Caki2 (cell line): ENCODE measurements at places on chromosomes 7 and 10. TPM values are rescaled to one million over a fixed set of nuclear protein-coding genes. Genes with fewer than 3 reads are reported as not detected.

GRCh38 chr10:82089327-82089726 is 214.3 kb downstream of the NRG3 start:
- peak; percentile 4 for DNase-seq

GRCh38 chr10:1395481-1396296 is 339.5 kb downstream of the WDR37 start:
- DNase-seq = no peak

DNA sequence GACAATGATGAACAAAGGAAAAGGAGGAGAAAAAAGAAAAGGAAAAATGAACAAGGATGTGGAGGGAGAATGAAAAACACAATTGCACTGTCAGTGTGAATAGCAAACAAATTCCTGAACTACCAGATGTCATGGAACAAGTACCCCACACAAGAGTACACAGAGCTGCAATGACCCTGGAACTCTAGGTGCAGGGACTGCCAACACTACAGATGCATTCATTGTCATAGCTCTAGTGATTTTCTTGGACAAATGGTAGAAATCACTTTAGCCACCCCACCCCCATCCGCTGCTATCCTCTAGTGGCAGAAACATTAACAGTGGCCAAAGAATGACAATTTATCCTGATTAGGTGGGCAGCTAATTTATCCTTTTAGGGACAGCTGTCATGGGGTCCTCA is 3.1 kb downstream of the RNF133 start:
- no peak for DNase-seq

DNA sequence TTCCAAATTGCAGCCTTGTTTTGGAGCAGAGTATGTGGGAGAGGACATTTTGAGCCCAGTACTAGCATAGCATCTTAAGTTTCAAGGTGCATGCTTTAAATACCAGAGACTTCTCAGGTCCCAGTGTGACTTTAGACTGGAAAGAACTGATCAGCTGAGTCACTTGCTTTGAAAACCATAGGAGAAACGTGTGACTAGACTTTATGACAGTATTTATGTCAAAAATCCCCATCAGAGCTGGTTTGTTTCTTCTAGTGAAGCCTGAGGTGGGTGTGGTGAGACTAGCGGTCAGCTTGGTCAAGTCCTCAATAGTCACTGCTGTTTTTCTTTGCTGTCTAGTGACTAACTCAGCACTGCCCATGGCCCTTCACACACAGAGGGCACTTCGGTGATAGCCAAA is 724.2 kb downstream of the GATA3 start:
- DNase-seq = peak; percentile 96

- DNase-seq = no peak
Measured at GRCh38 chr10:114511881-114512280, 107.6 kb upstream of the AFAP1L2 start.

DNA sequence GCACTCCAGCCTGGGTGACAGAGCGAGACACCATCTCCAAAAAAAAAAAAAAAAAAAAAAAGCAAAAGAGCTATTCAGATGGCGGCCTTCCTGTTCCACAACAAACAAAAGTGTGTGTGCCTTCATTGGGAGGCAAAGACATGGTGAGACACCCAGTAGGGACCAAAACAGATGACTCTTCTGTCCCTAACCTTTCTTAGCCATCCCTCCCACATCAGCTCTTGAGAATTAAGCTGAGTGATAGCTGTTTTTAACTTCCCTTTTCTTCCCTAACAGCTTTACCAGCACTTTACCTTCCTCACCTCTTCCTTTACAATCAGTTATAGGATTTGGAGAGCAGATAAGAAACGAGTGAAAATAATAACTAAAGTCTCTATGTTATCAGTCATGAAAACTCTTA is 48.2 kb downstream of the ARMH3 start:
- DNase-seq = no peak

ST8SIA6 gene
- not detected in 2 replicates for total RNA-seq

GRCh38 chr10:86281396-86281795 is 85.2 kb downstream of the GRID1 start:
- DNase-seq = no peak

GRCh38 chr10:102802920-102803534 is 34.2 kb downstream of the CYP17A1 start:
- DNase-seq = peak; percentile 35

IGF2BP3 gene
- total RNA-seq = 68.3 and 72.6 TPM in 2 replicates

EPDR1 gene
- 250 and 305 TPM in 2 replicates for total RNA-seq

- no peak for DNase-seq
Measured at GRCh38 chr10:59907537-59907917, 1.2 kb upstream of the CCDC6 start.

- no peak for DNase-seq
Measured at GRCh38 chr7:12369756-12370155, 33.9 kb downstream of the VWDE start.

TAS2R4 gene
- not detected in 2 replicates for total RNA-seq

DNA sequence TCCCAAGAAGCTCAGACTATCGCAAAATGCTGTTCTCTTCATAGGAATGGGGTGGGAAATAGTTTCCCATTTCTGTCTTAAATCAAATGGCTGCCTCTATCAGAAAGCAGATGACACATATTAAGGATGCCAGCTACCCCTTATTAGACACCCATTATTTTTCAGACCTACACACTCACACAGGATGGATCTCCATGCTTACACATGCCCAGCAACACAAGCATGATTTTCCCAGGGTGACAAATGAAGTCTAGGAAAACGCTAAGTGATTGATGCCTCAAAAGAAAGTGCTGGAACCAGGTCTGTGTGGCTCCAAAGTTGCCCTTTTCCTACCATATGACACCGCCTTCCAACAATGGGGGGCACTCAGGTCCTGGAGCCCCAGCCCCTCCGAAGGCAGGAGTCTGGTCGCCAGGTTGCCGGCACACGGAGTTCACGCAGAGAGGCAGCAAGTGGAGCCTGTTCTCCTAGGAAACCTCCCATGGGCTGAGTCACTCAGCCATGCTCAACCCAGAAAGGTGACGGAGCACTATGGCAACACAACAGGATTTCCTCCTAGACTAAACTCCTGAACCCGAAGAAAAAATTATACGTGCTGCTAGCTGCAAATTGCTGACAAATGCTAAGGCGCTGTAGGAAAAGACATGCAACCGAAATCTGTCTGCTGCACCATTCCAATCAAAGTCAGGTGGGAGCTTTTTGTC is 19.8 kb downstream of the VOPP1 start:
- DNase-seq = peak; percentile 89

GRCh38 chr7:18508443-18509427 is 13.2 kb downstream of the HDAC9 start:
- peak; percentile 94 for DNase-seq

GRCh38 chr10:18312374-18313139 is 172.3 kb downstream of the CACNB2 start:
- peak; percentile 19 for DNase-seq

GRCh38 chr10:3712707-3713106 is 72.3 kb downstream of the KLF6 start:
- DNase-seq = no peak

GRCh38 chr7:16637379-16637778 is 8.2 kb downstream of the ANKMY2 start:
- no peak for DNase-seq

MRLN gene
- total RNA-seq = not detected in 2 replicates

ANXA8 gene
- total RNA-seq = 0.68 and 0.72 TPM in 2 replicates

- DNase-seq = no peak
Measured at GRCh38 chr7:39043531-39043930, 65.8 kb downstream of the POU6F2 start.

DNA sequence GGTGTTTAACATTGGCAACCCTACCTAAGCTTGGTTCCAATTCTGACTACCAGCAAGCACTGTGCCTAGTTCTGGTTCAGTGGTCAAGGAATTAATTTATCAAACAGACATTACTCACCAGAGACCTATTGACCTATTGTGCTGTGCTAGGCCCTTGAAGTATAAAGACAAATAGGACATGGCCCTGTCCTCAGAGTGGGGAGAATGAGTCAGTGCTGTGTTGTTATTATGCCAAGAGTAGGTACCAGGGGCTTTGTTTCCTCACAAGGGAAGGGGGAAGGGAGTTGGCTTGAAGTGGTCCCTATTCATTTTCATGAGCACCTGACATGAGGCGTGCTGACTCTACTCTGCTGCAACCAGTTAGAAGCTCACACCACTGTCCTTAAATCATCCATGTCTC is 62.6 kb upstream of the PLPP4 start:
- DNase-seq = peak; percentile 92

- DNase-seq = peak; percentile 50
Measured at GRCh38 chr10:17059197-17059688, 70.4 kb downstream of the CUBN start.

GRCh38 chr10:112807013-112807412 is 143.0 kb upstream of the TCF7L2 start:
- no peak for DNase-seq

DNA sequence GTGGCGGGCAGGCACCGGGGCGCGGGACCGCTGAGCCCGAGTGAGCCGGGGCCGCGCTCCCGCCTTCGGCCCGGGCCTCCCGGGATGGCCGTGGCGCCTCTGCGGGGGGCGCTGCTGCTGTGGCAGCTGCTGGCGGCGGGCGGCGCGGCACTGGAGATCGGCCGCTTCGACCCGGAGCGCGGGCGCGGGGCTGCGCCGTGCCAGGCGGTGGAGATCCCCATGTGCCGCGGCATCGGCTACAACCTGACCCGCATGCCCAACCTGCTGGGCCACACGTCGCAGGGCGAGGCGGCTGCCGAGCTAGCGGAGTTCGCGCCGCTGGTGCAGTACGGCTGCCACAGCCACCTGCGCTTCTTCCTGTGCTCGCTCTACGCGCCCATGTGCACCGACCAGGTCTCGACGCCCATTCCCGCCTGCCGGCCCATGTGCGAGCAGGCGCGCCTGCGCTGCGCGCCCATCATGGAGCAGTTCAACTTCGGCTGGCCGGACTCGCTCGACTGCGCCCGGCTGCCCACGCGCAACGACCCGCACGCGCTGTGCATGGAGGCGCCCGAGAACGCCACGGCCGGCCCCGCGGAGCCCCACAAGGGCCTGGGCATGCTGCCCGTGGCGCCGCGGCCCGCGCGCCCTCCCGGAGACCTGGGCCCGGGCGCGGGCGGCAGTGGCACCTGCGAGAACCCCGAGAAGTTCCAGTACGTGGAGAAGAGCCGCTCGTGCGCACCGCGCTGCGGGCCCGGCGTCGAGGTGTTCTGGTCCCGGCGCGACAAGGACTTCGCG is 534 bp downstream of the FZD9 start:
- DNase-seq = no peak

- DNase-seq = peak; percentile 95
Measured at GRCh38 chr7:151744656-151745638, 132.0 kb downstream of the PRKAG2 start.

AZGP1 gene
- 1.1 TPM in 1 of 2 replicates, not detected in the other for total RNA-seq

- peak; percentile 99 for DNase-seq
Measured at GRCh38 chr7:80942261-80943041, 23.6 kb upstream of the SEMA3C start.

AP5Z1 gene
- 20.2 and 29.8 TPM in 2 replicates for total RNA-seq

- no peak for DNase-seq
Measured at GRCh38 chr10:103829838-103830465, 25.4 kb downstream of the SH3PXD2A start.

- no peak for DNase-seq
Measured at GRCh38 chr10:3110782-3111620, 43.7 kb downstream of the PFKP start.

EN2 gene
- total RNA-seq = 1.3 and 6.7 TPM in 2 replicates

DNA sequence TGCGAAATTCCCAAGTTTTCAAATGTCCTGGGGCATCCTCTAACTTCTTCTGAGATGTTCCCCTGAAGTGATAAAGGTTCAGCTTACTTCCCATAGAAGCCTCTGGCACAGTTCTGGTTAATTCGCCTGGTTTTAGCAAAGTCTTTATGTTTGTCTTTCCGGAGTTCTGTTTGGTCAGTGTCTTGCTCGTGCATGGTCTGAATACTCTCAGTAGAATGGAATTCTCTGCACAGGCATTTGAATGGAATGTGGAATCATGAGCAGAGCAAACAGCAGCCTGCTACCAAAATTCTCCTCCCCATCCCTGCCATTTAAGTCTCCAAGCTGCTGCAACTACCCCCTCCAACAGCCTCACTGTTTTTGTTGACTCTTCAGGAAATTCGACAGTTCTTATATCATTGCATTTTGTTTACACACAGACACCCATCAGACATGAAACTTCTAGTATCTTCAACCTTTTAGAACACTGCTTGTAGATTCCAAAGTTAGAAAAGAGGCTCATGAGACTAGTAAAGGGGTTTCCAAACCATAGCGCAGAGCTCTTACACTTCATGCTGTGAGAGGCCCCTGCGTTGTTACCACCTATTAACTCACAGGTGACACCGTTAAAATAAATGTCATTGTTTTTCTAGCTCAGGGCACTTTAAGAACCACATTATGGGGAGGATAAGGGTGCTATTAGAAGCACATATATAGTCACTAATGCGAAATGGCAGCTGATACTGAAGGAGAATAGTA is 129.7 kb downstream of the PLCE1 start:
- DNase-seq = peak; percentile 37

DNA sequence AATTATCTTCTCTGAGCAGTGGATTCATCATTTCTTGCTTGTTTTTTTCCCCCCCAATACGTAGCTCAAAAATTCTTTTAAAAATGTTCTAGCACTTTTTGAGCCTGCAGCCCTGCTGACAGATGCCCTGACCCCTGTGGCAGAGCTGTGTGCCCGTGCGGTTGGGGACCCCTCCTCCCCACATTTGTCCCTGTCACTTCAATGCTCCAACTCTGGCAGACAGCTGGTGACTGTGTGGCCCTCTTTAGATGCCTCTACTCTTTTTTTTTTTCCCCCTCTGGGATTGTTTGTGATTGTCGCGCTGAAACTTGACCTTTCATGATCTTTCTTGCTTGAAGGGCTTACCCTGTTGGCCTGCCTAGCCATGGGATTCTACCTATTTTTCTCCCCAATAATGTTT is 214.1 kb downstream of the TMEM178B start:
- no peak for DNase-seq

DNA sequence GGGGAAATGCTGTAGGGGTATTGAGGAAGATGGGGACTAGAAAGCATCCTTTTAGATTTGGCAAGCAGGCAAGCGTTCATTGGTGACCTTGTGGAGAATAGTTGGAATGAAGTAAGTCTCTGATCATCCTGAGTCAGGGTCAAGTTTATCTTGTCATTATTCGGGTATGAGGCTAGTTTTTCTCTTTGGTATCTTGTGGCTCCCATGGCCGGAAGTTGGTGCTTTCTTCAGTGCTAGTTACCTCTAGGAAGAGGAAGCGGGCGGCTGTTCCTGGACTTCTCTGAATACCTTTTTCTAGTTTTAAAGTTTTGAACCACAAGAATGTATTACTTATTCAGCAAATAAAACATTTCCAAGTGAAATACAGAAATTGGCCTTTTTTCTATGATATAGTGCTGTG is 9.2 kb downstream of the CREM start:
- DNase-seq = no peak

GRCh38 chr10:123999956-124000615 is 93.3 kb downstream of the CHST15 start:
- no peak for DNase-seq

- DNase-seq = no peak
Measured at GRCh38 chr10:119477444-119477843, 65.1 kb downstream of the RGS10 start.
